ENCODE measurements at places on chromosomes 2 and 18.

GRCh38 chr2:218961651-218962570, 2.4 kb downstream of the CDK5R2 start:
- no peak for DNase-seq

DNA sequence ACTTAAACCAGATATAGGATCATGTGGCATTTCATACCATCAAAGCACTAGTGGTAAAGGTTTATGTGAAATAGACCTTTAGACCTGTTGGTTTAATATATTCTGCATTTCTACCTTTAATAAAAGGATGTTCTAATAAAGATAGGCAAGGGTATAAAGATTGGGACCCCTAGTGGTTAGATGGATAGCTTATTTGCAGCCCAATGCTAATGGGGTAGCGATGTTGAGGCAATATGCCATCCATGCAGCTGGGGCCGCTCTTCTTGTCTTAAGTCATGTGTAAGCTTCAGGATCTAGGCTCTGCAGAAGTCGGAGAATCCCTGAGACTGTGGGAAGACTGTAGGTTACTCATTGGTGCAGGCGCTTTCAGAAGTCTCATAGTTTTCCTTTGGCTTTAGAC, 114.9 kb downstream of the ICOS start:
- DNase-seq, result no peak

- no peak for DNase-seq
These were observed 63.2 kb downstream of the MOGAT1 start for GRCh38 chr2:222734703-222735014.

- no peak for DNase-seq
These were observed 142.0 kb downstream of the CCDC85A start for GRCh38 chr2:56325661-56326345.

- no peak for DNase-seq
These were observed 527.6 kb downstream of the SATB2 start for GRCh38 chr2:198930170-198930569.

DNA sequence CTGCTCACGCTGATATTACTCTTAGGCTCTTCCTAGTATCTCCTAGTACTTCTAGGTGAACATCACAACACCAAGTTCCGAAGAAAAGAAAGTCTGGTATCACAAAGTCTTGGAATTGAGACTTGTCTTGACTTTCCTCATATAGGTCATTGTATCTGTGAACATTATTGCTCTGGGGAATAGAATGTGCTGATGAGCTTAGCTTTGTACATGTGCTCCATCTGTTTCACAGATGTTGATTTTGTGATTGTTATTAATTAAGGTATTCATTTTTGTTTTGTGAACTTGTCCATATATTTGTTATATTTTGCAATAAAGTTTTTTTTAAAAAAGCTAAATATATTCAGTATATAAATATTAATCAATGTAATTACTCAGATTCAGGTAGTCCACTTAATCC, 111.7 kb downstream of the BABAM2 start:
- DNase-seq, result no peak

DNA sequence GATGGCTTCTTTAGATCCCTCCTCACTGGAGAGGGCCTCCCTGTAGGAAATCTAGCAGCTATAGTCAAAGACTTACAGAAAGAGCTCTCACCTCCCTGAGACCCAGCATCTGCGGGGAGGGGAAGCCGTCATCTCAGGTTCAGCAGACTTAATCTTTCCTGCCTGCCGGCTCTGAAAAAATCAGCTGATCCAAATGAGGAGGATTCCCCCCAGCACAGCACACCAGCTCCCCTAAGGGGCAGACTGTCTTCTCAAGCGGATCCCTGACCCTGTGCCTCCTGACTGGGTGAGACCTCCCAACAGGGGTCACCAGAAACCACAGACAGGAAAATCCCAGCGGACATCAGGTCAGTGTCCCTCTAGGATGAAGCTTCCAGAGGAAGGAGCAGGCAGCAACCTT, 601.9 kb downstream of the CNTNAP5 start:
- DNase-seq, result no peak

- DNase-seq, result no peak
These were observed 147.9 kb upstream of the DNMT3A start for GRCh38 chr2:25489631-25490030.

GRCh38 chr2:85503168-85503850, 35.7 kb upstream of the MAT2A start:
- no peak for DNase-seq

DNA sequence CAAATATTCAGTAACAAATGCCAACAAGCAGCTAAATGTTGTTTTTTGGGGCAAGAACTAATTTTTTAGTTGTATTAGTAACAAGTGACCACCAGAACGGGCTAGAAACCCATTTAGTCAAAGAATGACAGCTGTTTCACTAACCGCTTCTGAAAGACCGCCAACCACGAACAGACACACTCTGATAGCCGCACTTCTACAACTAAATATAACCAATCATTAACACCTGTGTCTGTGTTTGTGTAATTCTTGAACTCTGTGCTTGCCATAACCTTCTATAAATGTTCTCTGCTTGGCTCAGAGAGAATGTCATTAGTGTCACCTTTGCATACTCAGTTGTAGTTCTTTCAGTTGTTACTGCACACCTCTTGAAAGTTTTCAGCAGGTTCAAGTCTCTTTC, 526.3 kb upstream of the LRRTM1 start:
- DNase-seq, result no peak

- no peak for DNase-seq
These were observed 301.8 kb upstream of the ACVR2A start for GRCh38 chr2:147543056-147543455.

- no peak for DNase-seq
These were observed 42.3 kb upstream of the LPIN2 start for GRCh38 chr18:3055186-3055728.

DNA sequence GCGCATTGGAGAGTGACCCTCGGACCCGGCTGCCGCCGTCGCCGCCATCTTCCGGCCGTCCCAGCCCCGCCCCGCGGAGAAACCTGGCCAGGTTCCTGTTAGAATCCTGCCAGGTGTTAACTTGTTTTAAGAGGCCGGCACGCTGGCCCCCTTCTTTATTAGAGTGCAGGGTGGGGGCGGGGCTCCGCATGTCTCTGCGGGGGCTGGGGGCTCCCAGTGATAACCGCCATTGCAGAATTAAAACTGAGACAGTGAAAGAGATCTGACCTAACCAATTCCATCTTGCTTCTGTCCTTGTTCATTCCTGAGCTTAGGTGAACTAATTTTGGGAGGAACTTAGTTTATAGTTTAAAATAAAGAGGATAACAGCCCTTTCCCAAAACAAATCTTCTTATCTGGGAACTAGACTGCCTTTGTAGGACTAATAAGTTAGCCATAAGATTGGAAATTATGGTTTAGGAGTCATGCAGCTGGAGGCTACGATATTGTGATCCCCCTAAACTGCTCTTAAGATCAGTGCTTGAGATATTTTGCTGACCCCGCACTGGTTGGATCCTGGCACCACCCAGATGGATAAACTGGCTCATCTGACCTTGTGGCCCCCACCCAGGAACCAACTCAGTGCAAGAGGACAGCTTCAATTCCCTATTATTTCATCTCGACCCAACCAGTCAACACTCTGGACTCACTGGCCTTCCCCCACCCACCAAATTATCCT, 543 bp upstream of the STARD7 start:
- no peak for DNase-seq

GRCh38 chr18:58484989-58485981, 143.6 kb downstream of the ALPK2 start:
- no peak for DNase-seq

DNA sequence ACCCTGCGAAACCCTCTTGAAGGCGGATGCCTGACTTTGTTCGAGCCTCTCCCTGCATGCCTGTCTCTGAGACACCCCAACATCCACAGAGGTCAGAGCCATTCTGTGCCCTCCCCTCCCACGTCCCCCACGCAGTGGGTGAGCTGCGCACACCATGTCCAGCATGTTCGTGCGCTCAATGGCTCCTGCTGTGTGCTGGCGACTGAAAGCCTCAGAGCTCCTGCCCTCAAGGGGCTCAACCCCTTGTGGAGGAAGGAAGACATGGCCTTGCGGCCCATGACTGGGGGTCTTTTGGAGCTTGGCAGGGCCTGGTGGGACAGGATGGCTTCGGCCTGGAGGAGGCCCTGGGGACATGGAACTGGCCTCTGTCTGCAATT, 45.7 kb downstream of the ANKMY1 start:
- DNase-seq, result no peak

GRCh38 chr2:127047054-127047453, 59.9 kb downstream of the BIN1 start:
- DNase-seq, result no peak

GRCh38 chr2:155871940-155872339, 460.6 kb downstream of the NR4A2 start:
- no peak for DNase-seq

DNA sequence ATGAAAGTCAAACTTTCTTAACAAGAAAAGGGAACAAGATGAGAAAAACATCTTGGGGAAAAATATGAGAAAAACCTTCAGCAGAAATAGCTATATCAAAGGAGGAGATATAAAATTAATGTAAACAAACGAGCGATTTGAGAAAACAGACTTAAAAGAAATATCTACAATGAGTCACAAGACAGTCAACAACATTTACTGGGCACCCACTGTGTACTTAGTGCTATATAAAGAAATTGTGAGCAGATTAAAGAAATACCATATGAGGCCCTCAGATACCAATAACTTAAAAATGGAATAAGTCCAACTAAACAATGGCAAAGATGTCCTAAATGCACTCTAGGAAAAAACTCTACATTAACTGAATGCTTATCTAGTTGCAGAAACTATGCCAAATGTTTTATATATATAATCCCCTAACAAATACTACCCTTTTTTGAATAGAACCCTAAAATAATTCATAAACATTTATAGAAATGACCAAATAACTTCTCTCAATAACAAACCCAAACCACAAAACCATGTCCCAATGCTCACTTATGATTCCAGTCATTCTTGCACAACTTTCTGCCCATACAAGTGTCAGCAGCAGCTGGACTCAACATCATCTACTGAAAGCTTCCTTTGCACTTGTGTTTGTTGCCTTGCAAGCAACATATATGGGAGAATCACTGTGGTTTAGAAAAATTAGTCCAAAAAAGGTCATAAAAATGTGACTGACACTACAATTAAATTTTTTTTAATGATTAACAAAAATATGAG, 83.5 kb downstream of the COBLL1 start:
- DNase-seq, result no peak

DNA sequence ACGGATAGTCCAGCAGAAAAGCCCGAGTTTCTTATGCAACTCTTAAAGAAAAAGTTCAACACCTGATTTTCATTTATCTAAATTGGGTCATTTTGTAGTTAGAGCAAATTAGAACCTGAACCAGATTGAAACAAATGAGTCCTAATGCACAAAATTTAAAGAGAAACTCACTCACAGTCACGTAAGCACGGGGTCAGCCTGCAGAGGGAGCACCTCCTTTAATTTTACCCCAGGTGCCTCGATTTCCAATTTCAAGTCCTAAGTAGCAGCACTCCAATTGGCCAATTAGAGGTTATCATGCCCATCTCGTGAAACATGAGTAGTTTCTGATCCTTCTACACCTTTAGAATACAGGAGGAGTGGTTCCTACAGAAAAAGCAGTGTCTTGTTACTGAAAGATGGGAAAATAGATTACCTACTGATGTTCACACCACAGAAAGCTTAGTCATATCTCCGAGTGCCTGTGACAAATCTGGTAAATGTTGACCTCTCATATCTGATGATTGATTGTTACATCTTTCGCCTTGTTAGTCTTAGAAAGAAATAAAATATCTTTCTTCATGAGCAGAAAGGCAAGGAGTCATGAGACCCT, 1929.8 kb upstream of the LRRTM1 start:
- no peak for DNase-seq

DNA sequence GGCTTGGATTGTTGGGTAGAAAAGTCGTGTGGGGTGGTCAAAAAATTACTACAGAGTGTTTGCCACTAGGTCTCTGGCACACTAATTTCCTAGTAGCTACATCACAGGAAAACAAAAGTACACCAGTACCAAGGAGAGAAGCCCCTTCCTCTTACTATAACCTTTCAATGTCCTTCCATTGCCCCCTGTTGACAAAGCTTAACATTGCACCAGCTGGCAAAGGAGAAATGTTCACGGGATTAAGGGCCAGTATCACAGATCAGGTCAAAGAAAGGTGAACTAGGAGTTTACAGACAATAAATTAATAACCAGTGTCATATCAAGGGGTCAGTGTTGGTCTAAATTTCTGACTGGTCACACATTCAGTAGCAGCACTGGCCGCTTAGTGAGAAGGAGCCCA, 1139.6 kb upstream of the FAM98A start:
- no peak for DNase-seq

GRCh38 chr2:240304746-240305161, 130.7 kb upstream of the GPC1 start:
- no peak for DNase-seq

GRCh38 chr18:39825485-39826150, 2129.4 kb upstream of the PIK3C3 start:
- DNase-seq, result no peak

- no peak for DNase-seq
These were observed 686 bp downstream of the UBXN4 start for GRCh38 chr2:135742325-135742757.

DNA sequence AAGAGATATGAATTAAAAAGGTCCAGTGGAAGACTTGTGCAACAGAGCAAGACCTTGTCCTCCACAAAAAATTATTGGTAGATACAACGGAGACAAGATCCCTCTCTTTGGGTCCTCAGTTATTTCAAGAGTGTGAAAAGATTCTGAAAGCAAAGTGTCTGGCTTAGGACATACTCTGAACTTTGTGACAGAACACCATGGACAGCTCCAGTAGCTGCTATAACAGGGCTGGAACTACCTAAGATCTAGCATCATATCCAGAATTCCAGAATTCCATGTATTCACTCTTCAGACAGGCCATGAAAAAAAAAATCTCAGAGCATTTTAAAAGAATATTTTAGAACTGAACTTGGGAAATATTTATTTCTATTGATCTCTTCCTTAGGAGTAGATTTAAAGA, 74.8 kb upstream of the ZBTB14 start:
- no peak for DNase-seq

DNA sequence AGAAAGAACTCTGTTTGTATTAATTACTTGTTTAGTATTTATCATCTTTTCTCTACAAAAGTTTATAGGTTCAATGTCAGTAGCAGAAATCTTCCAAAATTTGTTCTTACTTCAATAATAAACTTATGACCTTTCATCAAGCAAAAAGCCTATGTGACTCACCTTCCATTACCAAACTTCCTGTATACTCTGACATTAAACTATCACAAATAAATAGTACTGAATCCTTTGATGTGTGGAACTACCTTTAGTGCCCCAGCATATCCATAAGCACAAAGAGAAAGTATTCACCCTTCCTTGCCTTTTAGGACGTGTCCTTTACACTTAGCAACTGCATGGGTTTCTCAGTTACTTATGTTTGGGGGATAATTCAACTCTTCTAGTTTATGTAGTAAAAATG, 166.0 kb downstream of the EHBP1 start:
- DNase-seq, result no peak

- DNase-seq, result no peak
These were observed 49.3 kb upstream of the RAB6D start for GRCh38 chr2:131413148-131413747.

DNA sequence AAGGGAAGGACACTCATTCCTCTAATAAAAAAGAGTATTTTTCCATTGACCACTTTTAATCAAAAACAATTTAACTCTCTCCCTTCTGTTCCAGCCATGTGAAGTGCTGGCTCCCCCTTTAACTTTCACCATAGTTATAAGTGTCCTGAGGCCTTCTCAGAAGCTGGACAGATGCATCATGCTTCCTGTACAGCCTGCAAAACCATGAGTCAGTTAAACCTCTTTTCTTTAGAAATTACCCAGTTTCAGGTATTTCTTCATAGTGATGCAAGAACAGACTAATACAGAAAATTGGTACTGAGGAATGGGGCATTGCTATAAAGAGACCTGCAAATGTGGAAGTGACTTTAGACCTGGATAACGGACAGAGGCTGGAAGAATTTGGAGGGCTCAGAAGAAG, 643.6 kb upstream of the DDX18 start:
- DNase-seq, result no peak

- DNase-seq, result no peak
These were observed 377.1 kb upstream of the CNTNAP5 start for GRCh38 chr2:123648016-123648415.

Measured in activated T-helper 9 cell treated with anti-CD3 and anti-CD28 coated beads, Interleukin-2, amount 50 U/mL, for 16 hours (primary cell).